NCI-H1417 treated with DMSO at 0.1 percent for 48 hours (cell line): ENCODE measurements at places on chromosomes 1 and 21.
A peak's percentile ranks its signal among the peaks of the same experiment; 100 is the strongest.

- DNase-seq, result no peak
These were observed 1.5 kb upstream of the CLDN17 start for GRCh38 chr21:30168086-30168485.

GRCh38 chr1:153253693-153254092 lies 5.8 kb upstream of the LORICRIN start:
- DNase-seq, result no peak

DNA sequence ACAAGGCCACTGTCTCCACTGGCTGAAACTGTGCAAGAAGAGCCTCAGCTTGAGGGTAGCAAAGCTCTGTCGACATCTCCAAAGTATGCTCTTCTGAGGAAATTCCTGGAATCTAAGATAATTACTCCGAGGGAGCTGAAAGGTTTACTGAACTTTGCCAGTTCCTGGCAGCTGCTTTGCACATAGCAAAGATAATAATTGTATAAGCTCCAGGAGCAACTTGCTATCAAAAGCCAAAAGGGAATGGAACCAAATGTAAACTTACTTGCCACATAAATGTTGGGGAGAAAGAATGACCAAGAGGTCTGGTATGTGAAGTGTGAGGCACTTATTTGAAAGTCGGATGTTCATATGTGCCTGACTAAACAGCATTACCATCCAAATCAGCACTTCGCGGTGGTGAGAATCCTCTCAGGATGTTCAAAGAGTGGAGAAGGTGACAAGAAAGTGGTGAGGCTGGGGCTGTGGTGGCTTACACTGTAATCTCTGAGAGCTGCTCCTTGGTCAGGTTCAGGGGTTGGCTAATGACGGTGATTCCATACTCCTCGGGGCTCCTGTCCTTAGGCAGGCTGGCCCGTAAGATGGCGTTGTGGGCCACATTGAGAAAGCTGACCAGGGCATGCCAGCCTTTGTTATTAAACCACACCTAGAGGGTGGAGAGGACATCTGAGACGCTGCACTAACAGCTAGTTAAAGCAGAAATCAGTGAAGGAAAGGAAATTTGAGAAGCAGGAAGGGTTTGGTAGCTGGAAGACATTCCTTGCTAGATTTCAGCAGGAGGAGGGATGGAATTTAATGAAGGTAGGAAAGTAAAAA lies 100.0 kb downstream of the ABCA4 start:
- no peak for DNase-seq

GRCh38 chr1:207020065-207020708 lies 12.4 kb downstream of the C1orf116 start:
- DNase-seq, result no peak

GRCh38 chr1:165034136-165034809 lies 322.2 kb downstream of the LMX1A start:
- DNase-seq, result no peak

DNA sequence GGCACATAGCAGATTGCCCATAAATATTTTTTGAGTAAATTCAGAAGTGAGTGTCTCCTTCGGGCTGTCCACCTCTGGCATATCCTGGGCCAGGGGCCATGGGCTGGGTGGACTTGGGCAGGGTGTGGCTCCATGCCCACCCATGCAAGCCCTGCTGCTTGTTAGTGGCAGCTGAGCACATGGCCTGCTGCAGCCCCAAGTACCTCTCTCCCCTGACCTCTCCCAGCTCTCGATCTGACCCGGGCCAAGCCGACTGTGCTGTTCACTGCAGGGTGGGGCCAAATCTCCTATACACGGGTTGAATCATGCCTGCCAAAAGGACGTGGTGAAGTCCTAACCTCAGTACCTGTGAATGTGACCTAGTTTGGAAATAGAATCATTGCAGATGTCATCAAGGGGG lies 132.5 kb upstream of the C1orf174 start:
- no peak for DNase-seq

DNA sequence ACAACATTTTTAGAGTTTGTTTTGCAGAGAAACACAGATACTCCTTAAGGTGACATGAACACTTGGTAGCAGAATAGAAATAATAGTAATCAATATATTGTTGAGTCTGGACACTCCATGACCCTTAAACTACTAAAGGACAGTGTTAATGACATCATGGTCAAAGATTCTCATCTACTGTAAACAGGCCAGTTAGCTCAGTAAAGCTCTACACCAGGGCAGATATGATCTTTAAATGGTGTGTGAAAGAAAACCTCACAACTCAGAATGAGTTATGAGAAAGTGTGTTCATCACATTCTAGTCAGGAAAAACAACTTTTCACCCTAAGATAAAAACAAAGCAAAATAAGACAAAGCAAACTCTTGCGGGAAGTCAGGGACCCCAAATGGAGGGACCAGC lies 58.1 kb upstream of the ADAMTS5 start:
- no peak for DNase-seq

GRCh38 chr1:181126871-181127587 lies 38.5 kb downstream of the IER5 start:
- DNase-seq, result peak; percentile 88
